ENCODE measurements at places on chromosomes 2 and 18. TPM values are rescaled to one million over a fixed set of nuclear protein-coding genes. Genes with fewer than 3 reads are reported as not detected.

DTYMK gene
- 6.6 TPM for total RNA-seq

EGR4 gene
- total RNA-seq, result not detected

PXDN gene
- total RNA-seq, result 25.4 TPM

DHRS9 gene
- total RNA-seq, result 31.4 TPM

APOB gene
- 20.1 TPM for total RNA-seq

SPC25 gene
- 1.9 TPM for total RNA-seq

LYG1 gene
- total RNA-seq, result 0.75 TPM

FZD7 gene
- total RNA-seq, result 14.1 TPM

EPC2 gene
- total RNA-seq, result 17.8 TPM

MITD1 gene
- 11.8 TPM for total RNA-seq

TWIST2 gene
- total RNA-seq, result 26.1 TPM

RGPD3 gene
- total RNA-seq, result 0.43 TPM

PLGLB2 gene
- total RNA-seq, result 0.26 TPM

ALPP gene
- not detected for total RNA-seq

MROH2A gene
- total RNA-seq, result not detected

BOK gene
- total RNA-seq, result 11.2 TPM

DSG1 gene
- 4.7 TPM for total RNA-seq

TNFAIP6 gene
- 5.2 TPM for total RNA-seq

RUFY4 gene
- not detected for total RNA-seq

HOXD13 gene
- total RNA-seq, result not detected

RPRM gene
- total RNA-seq, result 2.8 TPM

TAF4B gene
- 2.4 TPM for total RNA-seq

MDH1 gene
- total RNA-seq, result 1,569 TPM

ACVR1C gene
- 1.1 TPM for total RNA-seq

ARHGAP15 gene
- 6.9 TPM for total RNA-seq

RGPD4 gene
- total RNA-seq, result not detected

MRO gene
- total RNA-seq, result 2.6 TPM

NAPG gene
- total RNA-seq, result 43.5 TPM

PPP1R1C gene
- 14.5 TPM for total RNA-seq

C18orf32 gene
- 59.9 TPM for total RNA-seq

GAD1 gene
- total RNA-seq, result not detected

SCG2 gene
- total RNA-seq, result 1.8 TPM

KIF1A gene
- 41.8 TPM for total RNA-seq

LRP1B gene
- 0.47 TPM for total RNA-seq

PRLH gene
- not detected for total RNA-seq

LONRF2 gene
- total RNA-seq, result 18.9 TPM

REG3A gene
- total RNA-seq, result not detected
